Glutamatergic neuron (in vitro differentiated cells): ENCODE measurements at places on chromosomes 5 and 9.

DNA sequence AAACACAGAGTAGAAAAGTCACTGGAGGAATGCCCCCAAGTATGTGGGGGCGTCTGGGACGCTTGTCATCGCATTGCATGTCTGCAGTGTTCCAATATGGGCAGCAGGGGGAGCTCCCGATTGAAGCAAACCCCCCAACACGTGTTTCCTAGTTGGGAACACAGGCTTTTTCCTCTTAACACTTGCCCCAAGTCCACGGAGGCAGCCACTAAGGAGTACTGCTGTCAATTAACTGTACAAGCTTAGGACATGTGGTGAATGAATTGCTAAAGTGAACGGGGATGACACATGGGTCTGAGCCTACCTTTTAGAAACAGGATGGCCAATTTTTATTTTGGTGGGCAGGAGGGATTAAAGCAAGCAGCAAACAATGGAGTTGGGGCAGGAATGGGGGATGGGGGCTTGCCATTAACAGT, 2.2 kb downstream of the GABRB2 start:
- peak; percentile 66 for DNase-seq

- no peak for DNase-seq
These were observed 163.6 kb downstream of the LRRC70 start for GRCh38 chr5:62742207-62742606.

GRCh38 chr5:143826951-143827444, 15.0 kb downstream of the HMHB1 start:
- DNase-seq, result no peak

DNA sequence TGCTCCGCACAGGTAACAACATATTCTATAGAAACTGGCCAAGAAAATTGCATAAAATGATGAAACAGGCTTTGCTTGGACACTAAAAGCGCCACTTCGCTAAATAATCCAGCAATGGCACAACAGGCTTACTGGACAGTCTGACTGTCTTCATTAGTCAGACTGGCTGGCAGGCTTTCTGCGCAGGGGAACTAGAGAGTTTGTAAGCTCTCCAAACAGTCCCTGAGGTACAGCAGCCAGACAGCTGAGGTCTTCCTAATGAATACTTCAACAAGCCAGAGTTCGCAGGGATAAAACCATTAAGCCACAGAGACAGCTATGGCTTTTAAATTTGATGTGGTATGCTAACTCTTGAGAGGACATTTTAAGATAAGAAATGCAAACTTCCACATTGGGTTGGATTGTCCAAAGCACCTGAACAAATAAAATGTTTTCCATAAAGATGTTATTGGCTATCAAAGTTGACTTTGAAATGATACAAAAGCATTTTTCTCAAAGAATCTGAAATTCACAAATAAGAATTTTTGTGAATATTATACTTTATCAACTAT, 20.7 kb downstream of the PLK2 start:
- DNase-seq, result peak; percentile 34

DNA sequence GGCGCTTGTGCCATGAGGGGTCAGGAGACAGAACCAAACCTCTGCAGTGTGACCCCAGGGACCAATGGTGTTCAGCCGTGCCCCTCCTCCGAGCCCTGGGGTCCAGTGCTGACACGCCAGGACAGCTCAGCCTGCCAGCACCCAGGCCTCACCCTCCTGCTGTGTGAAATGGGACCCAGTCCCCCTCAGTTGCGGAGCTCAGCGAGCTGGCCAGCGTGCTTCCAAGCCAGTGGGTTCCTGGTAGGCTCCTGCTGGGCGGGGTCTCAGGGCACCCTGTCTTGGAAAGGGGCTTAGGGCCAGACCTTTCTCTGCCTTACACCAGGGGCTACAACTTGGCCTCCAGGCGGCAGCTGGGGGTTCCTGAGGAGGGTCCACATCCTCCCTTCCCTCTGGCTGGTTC, 4.4 kb downstream of the RNF44 start:
- no peak for DNase-seq

DNA sequence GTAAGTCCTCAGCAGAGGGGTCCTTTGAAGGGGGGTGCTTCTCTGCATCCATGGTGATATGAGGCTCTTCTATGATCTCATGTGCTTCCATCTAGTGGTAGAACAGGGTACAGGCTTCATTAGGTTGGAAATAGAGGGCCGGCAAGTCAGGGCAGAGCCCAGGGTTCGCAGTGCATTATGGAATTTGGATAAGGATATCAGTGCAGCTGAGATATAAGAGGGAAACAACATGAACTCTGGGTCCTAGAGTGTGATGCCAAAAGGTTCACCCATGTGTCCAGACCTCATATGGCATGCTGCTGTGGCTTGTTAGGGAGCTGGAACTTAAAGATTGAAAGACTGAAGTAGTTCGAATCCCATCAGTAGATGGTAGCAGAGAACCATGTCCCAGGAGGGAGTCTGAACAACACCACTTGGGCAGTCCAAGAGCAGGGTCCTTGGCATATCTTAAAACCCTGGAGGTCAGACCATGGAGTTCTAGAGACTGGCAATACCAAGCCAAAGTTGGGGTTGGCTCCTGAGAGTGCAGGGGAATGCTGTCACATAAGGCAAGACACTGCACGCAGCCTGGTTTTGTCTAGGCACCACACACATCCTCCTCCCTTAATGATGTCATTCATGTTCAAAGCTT, 2.3 kb downstream of the FAM221B start:
- no peak for DNase-seq

DNA sequence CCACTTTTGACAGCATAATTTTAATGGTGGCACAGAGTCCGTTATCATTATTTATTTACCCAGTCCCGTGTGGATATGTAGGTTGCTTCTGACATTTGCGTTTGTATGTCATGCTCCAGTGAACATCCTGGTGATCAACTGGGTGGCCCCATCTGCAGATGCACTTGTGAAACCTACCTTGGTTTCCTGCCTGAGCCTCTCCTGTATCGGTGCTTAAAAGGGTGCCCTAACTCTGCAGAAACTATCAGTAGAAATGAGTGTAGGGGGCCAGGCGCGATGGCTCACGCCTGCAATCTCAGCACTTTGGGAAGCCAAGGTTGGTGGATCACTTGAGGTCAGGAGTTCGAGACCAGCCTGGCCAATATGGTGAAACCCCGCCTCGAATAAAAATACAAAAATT, 92.1 kb upstream of the IER5L start:
- no peak for DNase-seq

DNA sequence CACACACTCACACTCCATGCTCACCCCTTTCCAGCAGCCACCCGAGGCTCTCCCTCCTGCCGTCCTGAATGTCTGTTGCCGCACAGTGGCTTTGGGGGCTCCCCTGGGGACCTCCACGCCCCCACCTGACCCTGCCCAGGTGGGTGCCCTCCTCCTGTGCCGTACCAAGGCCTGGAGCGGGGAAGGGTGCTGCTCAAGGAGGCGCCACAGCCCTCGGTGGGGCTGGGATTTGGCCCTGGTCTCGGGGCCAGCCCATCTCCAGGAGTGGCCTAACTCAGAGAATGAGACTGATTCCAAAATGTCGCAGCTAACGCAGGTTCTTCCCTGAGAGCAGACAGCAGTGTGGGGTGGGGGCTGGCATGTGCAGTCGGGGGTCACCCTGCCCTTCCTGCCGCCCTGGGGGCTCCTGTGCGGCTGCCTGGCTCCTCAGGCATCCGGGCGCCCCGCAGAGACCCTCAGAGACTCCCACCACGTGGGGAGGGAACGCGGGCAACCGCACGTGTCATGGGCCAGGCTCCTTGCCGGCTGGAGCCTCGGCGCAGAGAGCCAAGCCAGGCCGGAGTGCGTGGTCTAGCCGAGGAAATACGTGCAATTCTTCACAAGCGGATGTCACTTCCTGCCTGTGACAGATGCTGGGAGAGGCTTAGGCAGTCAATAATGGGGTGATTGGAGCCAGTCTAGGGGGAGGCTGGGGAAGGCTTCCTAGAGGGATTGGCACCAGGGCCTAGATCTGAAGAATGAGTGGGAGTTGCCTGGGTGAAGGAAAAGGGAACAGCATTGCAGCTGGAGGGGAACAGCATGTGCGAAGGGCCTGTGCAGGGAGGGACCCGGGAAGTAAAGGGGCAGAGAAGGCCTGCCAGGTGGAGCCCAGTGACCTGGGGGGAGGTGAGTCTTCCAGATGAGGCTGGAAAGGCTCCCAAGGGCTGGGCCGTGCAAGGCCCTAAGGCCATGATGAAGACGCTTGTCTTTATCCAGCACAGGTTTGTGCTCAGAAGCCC, 44.1 kb downstream of the C9orf50 start:
- DNase-seq, result no peak

- no peak for DNase-seq
These were observed 9.4 kb downstream of the GBGT1 start for GRCh38 chr9:133154097-133154989.

- DNase-seq, result no peak
These were observed 311.5 kb upstream of the TARS1 start for GRCh38 chr5:33129309-33129708.

DNA sequence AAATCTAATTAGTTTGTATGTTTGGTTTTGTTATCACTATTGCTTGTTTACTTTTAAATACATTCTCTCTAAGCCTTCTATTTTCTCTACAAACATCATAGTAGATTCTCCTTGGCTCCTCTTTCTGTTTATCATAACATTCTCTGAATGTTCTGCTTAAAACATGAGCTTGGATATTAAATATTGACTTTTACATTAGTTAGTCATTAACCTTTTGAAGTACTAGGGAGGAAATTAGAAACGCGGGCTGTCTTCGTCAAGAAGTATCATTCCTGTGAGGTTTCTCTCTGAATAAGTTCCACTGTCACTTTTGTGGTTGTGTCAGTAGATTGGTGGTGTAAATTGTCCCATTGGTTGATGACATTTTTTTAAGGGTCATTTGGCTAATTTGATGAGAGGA, 821.5 kb downstream of the EFNA5 start:
- DNase-seq, result no peak

DNA sequence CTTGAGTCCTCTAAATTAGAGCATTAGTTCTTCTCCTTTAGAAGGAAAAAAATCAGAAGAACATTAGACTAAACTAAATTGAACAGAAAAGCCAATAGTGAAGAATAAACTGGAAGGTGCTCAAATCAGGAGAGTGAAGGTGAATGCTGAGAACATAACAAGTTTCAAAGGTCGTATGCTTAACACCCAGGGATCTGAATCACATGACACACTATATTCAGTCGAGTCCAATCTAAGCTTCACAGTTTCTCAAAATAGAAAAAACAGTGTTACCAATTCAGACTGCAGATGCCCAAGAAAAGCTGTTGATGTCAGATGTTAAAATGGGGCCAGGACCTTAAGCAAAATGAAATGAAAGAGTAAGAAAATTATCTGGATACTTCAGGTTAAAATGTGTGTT, 614.5 kb downstream of the EFNA5 start:
- DNase-seq, result no peak
